Stimulated activated naive CD4-positive, alpha-beta T cell treated with Interleukin-2 at 50 U/mL for 16 hours (primary cell): ENCODE measurements at places on chromosomes 4 and X.

- DNase-seq, result no peak
These were observed 718.7 kb upstream of the MAGEB2 start for GRCh38 chrX:29496636-29497180.

DNA sequence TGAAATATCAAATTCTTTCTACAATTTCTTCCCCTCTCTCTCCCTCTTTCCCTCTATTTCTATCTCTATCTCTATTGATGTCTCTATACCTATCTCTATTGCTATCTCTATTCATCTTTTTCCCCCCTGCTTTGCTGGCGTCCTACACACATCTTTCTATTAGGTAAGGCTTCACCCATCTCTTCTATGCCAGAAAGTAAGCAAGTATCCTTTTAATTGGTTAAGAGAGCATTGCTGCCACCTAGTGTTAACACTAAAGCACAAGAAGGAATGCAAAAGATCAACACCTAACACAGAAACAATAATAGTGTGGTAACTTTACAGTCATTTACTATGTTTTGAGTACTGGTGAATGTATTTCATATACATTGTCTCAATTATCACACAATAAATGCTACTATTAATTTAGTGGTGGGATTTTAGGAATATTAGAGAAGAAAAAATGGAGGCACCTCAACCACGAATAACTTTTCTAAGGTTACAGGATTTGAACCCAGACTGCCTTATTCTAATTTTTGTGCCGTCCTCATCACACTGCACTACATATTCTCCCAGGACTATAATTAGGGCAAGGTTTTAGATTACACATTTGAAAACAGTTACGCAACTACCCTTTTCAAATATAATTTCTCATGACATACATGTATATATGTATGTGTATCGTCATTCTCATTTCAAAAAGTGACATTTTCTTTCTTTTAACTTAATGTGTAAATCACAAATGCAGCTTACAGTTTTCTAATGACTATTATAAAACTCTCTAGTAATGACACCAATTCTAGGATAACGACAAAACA is 3.7 kb upstream of the C4orf36 start:
- DNase-seq, result no peak

DNA sequence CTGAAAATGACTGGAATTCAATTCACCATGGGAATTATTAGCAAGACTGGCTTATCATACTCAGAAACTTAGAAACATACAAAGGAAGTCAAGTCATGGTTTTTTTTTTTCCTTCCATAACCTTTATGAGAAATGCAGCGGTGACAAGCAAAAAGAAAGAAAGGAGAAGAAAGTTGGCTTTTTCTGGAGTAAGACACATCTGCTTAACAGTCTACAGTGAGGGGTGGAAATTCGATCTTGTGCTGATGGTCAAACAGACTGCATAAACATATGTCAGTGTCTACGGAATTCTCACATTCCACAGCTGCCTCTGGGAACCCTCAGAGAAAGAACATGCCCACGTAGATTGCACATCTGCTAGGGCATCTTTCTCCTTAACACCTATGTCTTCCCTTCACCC is 54.6 kb downstream of the PROM1 start:
- no peak for DNase-seq

- DNase-seq, result no peak
These were observed 134.2 kb downstream of the SPOCK3 start for GRCh38 chr4:167100120-167100519.

DNA sequence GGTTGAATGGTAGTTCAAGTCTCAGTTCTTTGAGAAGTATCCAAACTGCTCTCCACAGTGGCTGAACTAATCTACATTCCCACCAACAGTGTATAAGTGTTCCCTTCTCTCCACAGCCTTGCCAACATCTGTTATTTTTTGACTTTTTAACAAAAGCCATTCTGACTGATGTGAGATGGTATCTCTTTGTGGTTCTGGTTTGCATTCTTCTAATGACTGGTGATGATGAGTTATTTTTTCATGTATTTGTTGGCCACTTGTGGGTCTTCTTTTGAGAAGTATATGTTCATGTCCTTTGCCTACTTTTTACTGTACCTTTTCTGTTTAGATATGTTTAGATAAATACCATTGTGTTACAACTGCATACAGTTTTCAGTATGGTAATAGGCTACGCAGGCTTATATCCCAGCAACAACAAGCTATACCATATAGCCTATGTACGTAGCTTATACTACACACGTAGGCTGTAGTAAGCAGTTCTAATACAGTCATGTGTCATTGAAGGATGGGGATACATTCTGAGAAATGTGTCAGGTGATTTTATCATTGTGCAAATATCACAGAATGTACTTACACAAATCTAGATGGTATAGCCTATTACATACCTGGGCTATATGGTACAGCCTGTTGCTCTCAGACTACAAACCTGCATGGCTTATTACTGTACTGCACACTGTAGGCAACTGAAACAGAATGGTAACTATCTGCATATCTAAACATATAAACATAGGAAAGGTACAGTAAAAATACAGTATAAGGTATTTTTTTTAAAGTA is 28.1 kb downstream of the KLHL8 start:
- no peak for DNase-seq

DNA sequence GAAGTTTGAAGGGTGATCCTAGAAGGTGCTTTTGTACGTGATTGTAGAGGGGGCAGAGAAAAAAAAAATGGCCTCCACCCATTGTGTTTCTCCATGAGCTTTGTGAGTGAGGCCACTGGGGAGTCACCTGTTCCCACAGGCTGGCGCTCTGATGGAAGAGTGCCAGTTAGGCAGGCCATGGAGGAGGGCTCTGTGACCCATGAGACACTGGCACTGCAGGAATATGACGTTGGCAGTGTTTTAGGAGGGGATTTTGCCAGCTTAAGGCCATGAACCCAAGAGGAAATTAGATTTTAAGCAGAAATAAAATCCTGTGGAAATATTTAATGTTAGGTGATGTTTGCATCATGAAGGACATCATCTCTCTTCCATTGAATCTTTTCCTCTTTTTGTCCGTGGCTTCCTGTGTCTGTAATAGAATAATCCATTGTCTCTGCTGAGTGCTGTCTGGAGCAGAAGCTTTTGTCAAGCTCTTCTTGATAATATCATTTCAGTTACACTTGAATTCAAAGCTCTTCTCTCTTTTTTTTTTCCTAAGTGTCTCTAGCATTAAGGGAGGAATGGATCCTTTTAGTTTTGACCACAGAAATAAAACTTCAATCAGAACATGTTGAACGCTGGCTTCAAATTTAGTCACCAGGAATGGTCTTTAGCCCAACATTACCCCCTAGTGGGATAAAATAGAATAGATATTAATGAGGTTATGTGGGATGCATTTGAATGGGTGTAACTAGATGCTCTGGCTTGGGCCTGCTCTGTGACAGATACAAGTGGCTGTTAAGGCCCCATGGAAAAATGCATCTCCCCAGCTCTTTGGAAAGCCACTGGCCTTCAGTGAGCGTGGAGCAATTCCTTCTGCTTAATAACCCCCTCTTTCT is 41.0 kb upstream of the UCP1 start:
- no peak for DNase-seq

DNA sequence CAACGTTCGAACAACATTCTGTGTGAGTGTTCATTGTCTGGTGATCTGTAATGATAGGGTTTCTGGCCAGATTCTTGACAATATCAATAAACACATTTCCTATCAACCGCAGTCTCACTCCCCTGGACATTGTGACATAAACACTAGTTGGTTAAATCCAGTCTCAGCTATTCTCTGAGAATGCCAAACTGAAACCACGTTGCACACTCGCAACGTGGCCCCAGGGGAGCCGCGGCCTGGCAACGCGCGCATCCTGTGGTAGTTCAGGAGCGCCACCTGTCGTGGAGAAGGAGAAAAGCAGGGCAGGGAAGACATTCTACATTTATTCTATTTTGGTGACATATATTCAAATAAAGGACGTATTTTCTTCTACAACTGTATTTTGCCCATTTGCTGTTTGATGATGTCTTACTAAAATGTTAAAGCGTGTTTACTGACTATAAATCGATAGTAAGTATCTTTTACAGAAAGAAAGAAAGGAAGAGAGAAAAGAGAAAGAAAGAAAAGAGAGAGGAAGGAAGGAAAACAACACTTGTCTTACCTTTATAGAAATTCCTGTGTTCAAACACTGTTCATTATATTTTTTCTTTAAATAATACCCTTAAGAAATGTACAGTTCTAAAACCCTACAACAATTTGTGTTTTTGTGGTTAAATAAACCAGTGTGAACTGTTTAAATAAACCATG is 738.3 kb upstream of the FRG1 start:
- DNase-seq, result no peak

DNA sequence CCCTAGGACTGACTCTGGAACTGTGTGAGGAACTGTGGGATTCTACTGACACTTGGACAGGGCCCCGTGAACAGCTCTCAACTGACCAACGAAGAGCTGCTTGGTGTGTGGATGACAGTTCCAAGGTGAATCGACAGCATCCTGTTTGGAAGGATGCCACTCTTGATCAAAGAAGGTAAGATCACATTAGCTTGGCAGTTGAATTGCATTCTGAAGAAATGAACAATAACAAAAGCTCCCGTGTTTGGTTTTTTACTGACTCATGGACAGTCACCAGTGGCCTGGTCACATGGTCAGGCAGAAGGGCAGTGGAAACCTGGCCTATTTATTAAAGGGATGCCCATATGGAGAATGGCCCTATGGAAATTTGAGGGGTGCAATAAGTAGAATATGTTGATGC is 33.1 kb upstream of the GPR34 start:
- no peak for DNase-seq

DNA sequence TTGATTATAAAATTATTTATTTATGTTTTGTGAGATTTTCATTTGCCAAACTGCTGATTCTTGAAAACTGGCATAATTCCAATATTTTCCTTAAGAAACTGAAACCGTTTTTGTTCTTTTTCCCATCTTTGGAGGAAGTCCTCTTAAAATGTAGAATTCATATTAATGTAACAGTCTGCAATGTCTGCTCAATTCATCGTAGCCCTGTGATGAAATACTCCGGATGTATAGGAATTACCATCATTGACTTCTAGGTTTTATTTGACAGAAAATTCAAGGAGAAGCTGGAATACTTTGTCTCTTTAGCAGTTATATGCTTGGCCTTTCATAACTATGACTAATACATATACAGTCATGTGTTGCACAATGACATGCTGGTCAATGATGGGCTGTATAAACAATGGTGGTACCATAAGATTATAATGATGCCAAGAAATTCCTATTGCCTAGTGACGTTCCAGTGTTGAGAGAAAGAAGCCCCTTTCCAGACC is 185.0 kb upstream of the GPRIN3 start:
- no peak for DNase-seq

- DNase-seq, result no peak
These were observed 23.2 kb upstream of the RASL11B start for GRCh38 chr4:52838729-52839586.

DNA sequence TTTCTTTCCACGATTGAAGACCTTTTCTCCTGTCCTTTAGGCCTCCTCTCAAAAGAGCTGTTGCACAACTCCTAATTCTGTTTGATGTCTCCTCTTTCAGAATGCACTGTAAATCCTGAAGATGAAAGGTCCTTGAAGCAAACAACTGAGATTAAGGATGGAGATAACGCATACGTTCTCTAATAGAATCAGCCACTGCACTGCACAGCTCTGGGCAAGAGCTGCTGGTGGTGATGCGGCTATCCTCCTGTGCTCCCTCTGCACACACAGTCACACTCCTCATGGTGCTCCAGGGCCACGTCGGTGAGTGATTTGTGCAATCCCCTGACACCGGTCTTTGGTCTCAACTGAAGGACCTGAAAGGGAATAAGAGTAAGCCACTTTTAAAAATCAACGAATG is 208.7 kb downstream of the PDGFC start:
- DNase-seq, result no peak

DNA sequence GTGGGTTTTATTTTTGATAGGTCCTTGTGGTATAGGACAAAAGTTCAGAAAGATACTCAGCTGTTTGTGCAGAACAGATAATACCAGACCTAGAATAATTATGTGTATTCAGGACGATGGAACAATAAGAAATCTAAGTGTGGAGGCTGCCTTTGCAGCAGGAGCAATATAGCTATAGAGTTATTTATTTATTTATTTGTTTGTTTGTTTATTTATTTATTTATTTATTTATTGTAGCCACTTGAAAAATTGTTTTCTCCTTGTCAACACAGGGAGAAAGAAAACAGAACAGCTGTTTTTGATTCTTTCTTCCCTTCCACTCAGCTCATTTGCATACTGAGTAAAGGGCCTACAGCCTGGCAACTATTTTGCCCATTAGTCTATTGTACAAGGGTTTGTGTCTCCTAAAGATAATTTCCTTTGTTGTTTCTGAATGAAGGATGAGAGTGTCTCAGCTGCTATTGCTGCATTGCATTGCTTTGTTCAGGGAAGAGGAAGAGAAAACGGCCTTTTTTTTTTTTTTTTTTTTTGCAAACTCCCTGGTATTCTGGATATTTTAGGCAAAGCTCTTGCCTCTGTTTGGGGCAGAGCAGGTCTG is 56.0 kb upstream of the ESX1 start:
- no peak for DNase-seq

DNA sequence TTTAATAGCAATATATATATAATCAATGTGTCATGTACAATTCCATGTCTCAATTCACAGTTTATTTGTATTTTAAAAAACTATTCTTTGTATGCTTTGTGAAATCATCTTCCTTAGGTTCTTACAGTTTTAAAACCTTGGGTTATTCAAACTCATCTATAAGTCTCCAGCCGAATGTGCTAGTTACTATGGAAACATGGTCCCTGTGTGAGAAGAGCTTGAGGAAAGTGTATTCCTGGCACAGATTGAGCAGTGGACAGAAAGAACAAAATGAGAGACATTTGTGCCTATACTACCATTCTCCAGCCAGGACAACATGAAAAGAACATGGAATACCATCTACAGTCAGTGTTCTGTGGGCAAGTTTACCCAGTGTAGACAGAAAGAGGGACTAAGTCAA is 103.4 kb downstream of the EFHC2 start:
- no peak for DNase-seq

- peak; percentile 46 for DNase-seq
These were observed 14.5 kb downstream of the SLC25A5 start for GRCh38 chrX:119482481-119483480.

DNA sequence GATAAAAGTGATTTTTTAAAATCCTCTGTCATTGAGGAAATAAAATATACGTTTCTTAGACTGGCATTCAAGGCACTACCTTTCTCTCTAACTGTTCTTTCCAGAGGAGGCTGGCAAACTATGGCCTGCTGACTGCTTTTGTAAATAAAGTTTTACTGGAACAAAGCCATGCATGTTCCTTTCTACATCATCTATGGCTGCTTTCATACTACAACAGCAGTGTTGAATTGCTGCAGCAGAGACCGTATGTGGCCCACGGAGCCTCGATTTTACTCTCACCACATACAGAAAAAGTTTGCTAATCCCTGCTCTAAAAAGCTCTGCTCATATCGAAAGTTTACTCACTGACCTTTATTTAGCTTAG is 20.2 kb downstream of the SETD7 start:
- DNase-seq, result no peak

DNA sequence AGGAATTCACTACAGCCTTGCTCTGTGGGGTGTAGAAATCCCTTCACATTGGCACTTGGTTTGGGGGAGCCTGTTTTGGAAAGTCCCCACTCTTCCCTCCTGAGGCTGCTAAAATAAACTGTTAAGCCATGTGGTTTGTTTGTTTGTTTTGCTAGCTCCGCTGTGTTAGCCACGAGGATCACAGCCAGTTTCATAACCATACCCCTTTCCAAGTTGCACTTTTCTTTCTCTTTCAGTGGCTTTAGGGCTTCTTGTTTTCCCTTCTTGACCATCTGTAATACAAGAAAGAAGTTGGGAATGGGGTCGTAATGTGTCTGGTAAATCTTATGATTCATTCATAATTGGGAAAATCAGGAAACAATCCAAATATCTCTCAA is 24.8 kb upstream of the UXT start:
- no peak for DNase-seq
